Spinal cord (tissue), 10 donors: ENCODE measurements at places on chromosomes 12 and 14. TPM values are rescaled to one million over a fixed set of nuclear protein-coding genes. Genes with fewer than 3 reads are reported as not detected.

GRCh38 chr14:103137689-103138300 is 14.5 kb downstream of the TNFAIP2 start:
- DNase-seq = no peak

Gene PLEK2
- total RNA-seq = 1.6 TPM

GRCh38 chr12:73665193-73665592 is 872.4 kb upstream of the ATXN7L3B start:
- DNase-seq = no peak

DNA sequence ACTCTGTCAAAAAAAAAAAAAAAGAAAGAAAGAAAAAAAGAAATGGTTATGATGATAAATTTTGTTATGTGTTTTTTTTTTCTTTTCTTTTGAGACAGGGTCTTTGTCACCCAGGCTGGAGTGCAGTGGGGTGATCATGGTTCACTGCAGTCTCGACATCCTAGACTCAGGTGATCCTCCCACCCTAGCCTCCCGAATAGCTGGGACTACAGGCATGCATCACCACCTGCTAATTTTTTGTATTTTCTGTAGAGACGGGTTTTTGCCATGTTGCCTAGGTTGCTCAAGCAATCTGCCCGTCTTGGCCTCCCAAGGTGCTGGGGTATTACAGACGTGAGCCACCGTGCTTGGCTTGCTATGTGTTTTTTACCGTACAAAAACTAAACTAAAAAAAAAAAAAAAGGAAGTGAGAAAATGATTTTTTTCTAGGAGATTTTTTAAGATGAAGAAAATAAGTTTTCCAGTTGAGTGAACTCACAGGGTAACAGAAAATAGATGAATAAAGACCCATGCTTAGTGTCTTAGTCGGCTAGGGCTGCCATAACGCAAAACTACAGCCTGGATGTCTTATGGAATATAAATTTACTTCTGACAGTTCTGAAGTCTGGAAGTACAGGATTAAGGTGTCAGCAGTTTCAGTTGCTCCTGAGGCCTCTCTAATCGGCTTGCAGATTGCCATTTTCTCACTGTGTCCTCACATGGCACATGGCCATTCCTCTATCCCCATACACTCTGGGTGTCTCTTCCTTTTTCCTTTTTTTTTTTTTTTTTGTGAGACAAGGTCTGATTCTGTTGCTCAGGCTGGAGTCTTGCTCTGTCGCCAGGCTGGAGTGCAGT is 13.2 kb upstream of the APOF start:
- no peak for DNase-seq

Gene JPH4
- 12.5 TPM for total RNA-seq

GRCh38 chr12:15278816-15279658 is 43.3 kb upstream of the PTPRO start:
- DNase-seq = no peak

DNA sequence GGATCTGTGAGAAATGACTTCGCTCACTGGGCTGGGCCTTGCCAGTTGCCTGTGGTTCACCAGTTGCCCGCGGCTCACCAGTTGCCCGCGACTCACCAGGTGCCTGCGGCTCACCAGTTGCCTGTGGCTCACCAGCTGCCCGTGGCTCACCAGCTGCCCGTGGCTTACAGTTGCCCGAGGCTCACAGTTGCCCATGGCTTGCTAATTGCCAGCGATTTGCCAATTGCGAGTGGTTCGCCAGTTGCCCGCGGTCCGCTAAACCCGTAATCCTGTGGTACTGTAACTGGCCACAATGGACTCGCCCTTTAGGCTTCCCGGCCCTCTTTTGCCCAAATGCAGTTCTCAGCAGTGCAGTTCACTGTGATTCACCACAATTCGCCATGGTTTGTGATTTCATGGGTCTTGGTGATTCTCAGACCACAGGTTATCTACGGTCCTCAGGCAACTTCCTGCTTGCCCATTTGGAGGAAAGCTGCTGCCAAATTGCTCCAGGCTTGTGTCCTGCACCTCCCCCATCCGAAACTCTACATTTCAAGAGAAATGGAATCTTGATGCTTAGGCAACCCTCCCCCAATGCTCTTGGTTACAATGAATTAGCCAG is 15.0 kb upstream of the MEG3 start:
- no peak for DNase-seq

GRCh38 chr14:89775946-89776345 is 178.6 kb downstream of the EFCAB11 start:
- DNase-seq = no peak

Gene OASL
- total RNA-seq = 0.59 TPM
